ENCODE measurements at places on chromosomes 12 and 14.

DNA sequence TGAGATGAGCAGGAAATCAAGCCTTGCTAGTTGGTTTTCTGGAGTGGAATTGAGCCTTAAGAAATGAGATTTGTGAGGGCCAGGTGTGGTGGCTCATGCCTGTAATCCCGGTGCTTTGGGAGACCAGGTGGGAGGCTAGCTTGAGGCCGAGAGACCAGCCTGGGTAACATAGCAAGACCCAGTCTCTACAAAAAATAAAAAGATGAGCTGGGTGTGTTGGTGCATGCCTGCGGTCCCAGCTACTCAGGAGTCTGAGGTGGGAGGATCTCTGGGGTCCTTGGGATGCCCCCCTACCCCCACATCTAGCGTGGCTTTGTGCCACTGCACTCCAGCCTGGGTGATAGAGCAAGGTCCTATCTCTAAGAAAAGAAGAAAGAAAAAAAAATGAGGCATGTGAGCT is 104.2 kb upstream of the RTL1 start:
- DNase-seq = no peak

DNA sequence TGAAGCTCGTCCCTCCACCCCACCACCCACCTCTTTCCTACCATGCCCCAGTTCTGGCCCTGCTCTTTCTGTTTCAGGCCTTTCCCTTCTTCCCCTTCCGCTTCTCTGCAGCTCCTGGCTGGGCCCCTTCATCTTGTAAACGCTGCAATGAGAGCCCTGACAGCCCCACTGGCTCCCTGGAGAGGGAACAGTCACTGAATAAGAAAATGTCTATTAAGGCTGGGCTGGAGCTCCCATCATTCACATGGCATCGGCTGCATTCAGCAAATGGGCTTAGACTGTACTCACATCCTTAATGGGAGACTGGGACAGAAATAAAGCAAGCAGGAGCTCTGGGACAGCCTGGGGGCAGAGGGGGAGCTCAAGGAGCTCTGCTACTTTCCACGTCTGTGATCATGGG is 45.2 kb upstream of the TUNAR start:
- no peak for DNase-seq

DNA sequence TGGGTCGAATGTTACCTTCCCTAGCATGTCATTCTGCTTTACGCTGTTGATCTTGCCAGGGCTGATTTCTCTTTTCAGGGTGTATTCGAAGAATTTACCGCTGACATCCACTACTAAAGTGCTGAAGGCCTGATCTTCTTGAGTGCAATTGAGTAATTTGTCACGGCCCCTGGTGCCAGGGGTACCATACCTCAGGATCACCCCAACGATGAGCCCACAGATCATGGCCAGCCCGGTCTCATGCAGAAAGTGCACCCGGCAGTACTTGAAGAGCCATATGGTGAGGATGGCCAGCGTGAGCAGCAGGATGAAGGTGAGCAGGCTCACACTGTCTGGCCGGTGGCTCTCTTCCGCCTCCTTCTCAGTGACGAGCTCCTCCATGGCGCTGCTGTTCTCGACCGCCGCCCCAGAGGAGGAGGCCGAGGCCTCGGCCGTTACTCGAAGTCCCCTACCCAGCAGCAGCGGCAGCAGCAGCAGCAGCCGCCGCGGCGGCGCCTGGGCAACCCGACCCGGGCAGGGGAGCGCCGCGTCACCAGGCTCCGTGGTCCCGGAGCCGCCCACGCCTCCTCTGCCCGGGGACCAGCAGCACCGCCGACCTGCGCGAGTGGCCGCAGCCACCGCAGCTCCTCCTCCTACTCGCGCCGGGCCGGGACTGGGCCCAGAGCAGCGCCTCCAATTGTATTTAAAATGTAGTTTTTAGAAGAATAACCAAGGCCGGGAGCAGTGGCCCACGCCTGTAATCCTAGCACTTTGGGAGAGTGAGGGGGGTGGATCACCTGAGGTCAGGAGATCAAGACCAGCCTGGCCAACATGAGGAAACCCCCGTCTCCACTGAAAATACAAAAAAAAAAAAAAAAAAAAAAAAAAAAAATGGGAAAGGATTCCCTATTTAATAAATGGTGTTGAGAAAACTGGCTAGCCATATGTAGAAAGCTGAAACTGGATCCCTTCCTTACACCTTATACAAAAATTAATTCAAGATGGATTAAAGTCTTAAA is 58.5 kb upstream of the TMPO start:
- no peak for DNase-seq

- no peak for DNase-seq
Observed at GRCh38 chr12:105280966-105281693, 45.2 kb upstream of the APPL2 start.

DNA sequence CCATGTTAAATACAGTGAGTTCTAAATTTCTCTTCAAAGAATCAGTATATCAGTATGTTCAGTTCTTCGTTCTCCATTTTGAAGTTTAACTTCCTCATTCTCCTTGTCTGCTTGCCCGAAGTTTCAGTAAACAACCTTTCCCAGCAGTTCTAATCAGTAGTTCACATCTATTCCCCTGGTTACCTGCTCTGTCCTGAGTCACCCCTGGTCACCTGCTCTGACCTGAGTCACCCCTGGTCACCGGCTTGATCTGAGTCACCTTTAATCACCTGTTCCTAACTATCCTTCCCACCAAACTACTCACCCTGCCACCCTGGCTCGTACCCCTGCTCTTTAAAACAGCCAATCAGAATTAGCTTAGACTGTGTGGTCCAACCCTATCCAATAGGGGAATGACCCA is 9.4 kb upstream of the OR10G3 start:
- no peak for DNase-seq

DNA sequence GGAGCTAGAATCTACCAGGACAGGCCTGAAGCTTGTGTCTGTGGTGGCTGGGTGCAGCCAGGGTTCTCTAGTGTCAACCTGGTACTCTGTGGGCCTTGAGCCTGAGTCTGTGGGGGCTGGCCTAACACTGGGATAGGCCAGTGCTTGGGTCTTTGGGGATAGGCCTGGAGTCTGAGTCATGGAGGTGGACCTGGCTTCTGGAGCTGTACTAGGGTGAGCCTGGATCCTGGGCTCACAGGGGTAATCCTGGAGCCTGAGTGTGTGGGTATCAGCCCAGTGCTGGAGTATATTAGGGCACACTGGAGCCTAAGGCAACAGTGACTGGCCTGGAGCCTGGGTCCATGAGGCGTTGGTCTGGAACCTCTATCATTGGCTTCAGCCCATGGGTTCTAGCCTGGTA is 182.5 kb upstream of the NPAS3 start:
- no peak for DNase-seq

DNA sequence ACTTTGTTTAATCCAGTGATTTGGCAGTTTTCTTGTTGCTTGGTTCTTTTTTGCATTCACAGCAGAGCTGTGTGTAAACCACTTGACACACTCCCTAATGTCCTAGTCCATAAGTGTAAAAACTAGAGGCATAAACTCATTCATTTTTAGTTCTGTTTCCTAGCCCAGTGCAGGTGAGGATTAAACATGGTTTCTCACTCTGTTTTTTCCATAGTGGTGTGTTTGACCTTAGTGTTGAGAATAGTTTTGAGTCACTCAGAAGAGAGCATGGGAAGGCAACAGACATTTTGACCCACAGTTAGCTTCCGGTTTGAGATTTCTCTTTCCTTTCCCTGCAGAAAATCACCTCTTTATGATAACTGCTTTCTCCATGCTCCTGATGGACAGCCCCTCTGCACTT is 24.2 kb upstream of the GALNT16 start:
- no peak for DNase-seq

GRCh38 chr14:67522270-67522669 is 10.8 kb upstream of the PLEKHH1 start:
- no peak for DNase-seq

- DNase-seq = no peak
Observed at GRCh38 chr12:78185109-78185508, 354.4 kb downstream of the NAV3 start.

DNA sequence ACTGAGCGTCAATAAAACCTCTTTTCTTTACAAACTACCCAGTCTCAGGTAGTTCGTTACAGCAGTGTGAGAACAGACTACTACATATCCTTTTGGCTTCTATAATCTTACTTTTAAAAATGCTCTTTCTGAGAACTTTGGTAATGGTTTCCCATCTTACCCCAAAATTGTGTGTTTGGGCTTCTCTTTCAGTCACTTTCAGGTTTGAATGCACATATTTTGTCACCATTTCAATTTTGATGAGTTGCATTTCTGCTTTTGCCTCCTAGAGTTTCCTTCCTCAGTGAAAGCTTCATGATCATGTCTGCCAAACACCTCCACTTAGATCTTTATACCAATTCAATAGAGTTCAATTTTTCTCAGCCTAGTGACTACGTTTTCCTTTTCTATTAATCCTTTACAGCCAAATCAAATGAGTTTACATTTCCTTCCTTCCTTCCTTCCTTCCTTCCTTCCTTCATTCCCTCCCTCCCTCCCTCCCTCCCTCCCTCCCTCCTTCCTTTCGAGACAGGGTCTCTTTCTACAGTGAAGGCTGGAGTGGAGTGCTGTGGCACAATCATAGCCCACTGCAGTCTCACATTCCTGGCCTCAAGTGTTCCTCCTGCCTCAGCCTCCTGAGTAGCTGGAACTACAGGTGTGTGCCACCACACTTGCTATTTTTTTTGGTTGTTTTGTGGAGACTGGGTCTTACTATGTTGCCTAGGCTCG is 124.9 kb downstream of the BCAT1 start:
- DNase-seq = no peak

GRCh38 chr14:87271331-87271730 is 721.7 kb downstream of the GALC start:
- DNase-seq = no peak

- DNase-seq = no peak
Observed at GRCh38 chr12:125454291-125454690, 389.1 kb downstream of the AACS start.

DNA sequence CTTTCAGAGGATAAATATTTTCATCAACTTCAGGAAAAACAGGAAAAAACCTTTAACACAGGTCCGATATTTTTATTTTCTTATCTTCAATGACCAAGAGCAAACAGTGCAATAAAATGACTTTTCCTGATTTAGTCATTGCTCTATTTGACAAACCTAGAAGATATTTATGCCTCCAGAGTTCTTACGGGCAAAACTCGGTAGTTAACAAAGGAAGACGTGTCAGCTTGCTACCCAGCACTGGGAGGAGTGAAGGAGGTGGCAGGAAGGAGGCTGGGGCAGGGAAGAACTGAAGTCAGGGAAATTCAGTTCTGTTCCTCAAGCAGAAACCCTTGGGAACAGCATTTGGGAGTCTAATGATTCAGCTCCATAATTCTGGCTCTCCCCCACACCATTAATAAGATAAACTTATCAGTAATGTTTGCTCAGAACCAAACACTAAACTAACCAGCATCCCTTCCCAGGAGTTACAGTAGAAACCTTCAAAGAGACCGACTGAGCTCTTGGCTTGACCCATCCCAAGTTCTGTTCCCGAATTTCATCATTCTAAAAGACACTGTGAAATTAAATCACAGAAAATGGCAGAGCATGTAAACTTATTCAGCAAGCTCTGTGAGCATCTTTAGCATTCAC is 163.3 kb downstream of the APAF1 start:
- DNase-seq = no peak

DNA sequence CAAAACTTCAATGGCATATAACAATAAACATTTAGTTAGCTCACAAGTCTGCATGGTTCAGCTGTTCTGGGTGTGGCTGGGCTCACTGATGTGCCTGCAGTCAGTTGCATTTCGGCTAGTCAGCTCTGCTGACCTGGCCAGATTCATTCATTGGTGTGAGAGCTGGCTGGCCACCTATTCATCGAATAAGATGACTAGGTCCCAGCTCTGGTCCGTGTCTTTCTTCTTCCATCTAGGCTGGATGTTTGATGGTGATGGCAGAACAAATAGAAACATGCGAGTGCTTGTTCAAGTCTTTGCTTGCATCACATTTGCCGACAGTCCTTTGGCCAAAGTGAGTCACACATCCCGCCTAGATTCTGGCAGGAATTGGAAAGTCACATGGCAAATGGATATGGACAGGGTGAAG is 203.3 kb upstream of the CRY1 start:
- no peak for DNase-seq
